Cerebellar nuclear complex (tissue), 1 donor: ENCODE measurements at places on chromosomes 4 and X.

DNA sequence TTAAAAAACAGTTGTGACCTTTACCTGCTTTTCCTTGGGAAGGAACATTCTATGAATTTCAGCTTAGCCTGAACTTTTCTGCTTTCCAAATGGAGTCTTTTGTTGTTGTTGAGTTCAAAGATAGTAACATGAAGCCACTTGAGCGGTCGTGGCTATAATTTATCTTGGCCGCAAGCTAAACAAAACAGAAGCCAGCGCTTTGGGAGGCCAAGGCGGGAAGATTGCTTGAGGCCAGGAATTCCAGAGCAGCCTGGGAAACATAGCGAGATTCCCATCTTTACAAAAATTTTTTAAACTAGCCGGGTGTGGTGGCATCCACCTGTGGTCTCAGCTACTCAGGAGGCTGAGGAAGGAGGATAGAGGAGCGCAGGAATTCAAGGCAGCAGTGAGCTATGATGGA is 29.9 kb downstream of the TKTL1 start:
- no peak for DNase-seq

- DNase-seq, result no peak
Measured at GRCh38 chr4:98508829-98509598, 149.4 kb downstream of the TSPAN5 start.

- DNase-seq, result no peak
Measured at GRCh38 chrX:119654112-119654531, 38.8 kb downstream of the SEPTIN6 start.

GRCh38 chr4:80182237-80182866 is 15.0 kb upstream of the PRDM8 start:
- no peak for DNase-seq

GRCh38 chrX:140123446-140123845 is 158.1 kb upstream of the CXorf66 start:
- no peak for DNase-seq

GRCh38 chr4:137597752-137598430 is 65.6 kb upstream of the PCDH18 start:
- DNase-seq, result no peak

- peak; percentile 79 for DNase-seq
Measured at GRCh38 chr4:105708181-105709080, at the start of the genes GSTCD and INTS12. Gene GSTCD (plus strand): TSS chr4:105708784. CDS start chr4:105717614, 8,830 bp downstream. Gene INTS12 (minus strand): TSS chr4:105708689. CDS start chr4:105700005, 8,684 bp downstream.

DNA sequence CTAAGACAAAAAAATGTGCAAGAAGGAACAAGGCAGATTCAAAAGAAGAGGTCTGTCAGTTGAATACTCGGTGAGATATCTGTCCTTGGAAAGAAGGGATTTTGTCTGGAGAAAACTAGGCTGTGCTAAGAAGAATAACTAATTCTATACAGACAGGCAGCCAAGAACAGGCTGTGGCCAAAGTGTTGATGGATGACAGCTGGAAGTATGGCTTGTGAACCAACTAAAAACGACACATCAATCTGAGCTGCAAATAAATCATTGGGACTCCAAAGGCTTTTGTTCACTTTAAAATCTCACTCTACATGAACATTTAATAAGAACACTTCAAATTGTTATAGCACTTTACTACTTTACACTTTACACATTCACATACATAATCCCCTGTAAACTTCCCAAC is 70.5 kb upstream of the IGSF1 start:
- no peak for DNase-seq

GRCh38 chrX:46325312-46325877 is 219.8 kb downstream of the ZNF674 start:
- no peak for DNase-seq

- no peak for DNase-seq
Measured at GRCh38 chrX:3651277-3651676, 62.2 kb downstream of the PRKX start.
